ENCODE measurements at places on chromosomes 6 and 20. TPM values are rescaled to one million over a fixed set of nuclear protein-coding genes. Genes with fewer than 3 reads are reported as not detected.

DNA sequence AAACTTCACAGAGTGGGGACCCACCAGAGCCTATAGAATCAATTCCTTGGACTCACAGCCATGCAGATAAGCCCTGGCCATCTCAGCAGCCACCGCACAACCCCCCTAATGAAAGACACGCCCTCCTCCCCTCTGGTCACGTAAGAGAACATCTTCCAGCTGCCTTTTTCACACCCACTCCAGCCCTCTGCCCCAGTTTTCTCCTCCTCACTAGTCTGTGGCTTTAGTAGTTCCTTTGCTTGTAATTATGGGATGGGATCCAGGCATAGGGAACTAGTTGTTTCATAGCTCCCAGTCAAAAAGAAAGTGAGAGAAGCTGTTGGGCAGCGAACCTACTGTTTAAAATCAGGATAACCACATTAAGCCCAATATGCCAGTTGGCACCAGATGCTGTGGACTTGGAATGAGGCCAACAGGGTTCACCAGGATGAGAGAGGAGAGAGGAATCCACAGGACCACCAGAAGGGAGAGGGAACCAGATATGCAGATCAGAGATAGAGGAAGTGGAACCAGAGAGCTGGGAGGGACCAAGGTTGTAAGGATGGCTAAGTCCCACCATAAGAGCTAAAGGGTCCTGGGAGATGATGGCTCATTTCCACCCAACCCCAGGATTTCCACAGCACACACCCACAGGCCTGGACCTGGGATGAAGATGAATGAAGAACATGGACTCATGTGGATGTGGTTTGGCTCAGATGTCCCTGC, 9.0 kb upstream of the BTN3A1 start:
- DNase-seq, result no peak

DNA sequence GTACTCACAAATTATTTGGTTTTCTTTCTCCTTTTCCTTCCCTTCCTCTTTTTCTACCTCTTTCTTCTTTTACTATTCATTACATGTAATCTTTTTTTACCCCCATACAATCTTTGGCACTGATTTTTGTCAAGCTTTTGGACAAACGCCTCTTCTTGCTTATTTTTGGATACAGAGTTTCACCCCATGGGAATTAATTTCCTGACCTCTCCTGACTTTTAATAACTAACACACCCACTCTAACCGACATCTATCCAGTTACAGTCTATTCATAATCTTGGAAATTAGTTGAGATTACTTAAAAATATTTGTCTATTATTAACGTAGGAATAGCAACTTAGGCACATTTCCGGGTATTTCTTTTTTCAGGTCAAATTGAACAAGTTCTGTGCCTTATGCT, 101.2 kb downstream of the HDGFL1 start:
- no peak for DNase-seq

DNA sequence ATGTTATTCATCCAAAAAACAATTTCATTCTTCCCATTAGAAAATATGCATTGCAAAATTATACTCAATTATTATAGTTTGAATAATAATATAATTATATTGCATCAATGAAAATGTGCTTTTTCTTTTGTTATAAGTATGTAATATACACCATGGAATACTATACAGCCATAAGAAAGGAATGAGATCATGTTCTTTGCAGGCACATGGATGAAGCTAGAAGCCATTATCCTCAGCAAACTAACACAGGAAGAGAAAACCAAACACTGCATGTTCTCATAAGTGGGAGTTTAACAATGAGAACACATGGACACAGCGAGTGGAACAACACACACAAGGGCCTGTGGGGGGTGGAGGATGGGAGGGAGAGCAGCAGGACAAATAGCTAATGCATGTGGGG, 2.1 kb upstream of the NKAPL start:
- DNase-seq, result no peak

DNA sequence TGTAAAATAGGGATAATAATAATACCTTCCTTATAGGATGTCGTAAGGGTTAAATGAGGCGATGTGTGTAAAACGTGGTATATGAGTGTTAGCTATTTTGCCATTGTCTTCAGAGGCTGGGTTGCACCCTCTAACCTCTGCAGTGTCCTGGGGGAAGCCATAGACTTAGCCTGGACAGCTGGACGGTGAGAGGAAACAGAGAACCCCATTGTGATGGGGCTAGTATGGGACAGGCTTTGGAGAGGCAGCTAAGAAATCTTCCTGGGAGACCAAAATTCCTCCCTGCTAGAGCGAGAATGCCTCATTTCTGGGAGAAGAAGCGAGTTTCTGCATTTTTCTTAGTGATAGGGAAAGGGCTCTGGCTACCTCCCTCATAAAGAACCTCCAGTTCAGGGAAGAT, 22.8 kb downstream of the KCNB1 start:
- no peak for DNase-seq

GRCh38 chr6:138550346-138550767, 51.1 kb upstream of the NHSL1 start:
- DNase-seq, result no peak

GRCh38 chr6:140921366-140922226, 1211.1 kb upstream of the GJE1 start:
- peak; percentile 54 for DNase-seq

- no peak for DNase-seq
These were observed 40.5 kb downstream of the RRBP1 start for GRCh38 chr20:17641520-17641964.

- no peak for DNase-seq
These were observed 80.6 kb upstream of the PREP start for GRCh38 chr6:105483492-105483891.

Gene SLC22A16
- polyA plus RNA-seq, result 0.40 TPM

Gene LY6G6D
- not detected for polyA plus RNA-seq

Gene DAAM2
- 26.2 TPM for polyA plus RNA-seq

Gene STX11
- polyA plus RNA-seq, result 0.27 TPM

Gene ARHGAP40
- 1.2 TPM for polyA plus RNA-seq
